Head of caudate nucleus (tissue), 42 donors: ENCODE measurements at places on chromosomes 3 and 15.

DNA sequence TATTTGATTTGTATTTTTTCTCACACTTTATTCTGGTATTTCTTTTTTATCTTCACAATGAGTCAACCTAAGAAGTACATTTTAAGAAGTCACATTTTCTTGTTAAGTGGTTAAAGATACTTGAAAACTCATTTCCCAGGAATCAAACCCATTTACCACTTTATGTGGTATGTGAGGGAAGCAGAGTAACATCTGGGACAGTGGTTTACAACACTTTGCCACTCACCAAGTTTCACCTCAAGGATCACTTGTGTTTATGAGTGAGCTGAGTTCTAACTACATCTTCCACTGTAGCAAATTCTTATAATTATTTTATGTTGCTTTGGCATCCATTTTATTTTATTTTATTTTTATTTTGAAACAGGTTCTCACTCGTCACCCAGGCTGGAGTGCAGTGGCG, 53.8 kb downstream of the IGSF11 start:
- DNase-seq: no peak

DNA sequence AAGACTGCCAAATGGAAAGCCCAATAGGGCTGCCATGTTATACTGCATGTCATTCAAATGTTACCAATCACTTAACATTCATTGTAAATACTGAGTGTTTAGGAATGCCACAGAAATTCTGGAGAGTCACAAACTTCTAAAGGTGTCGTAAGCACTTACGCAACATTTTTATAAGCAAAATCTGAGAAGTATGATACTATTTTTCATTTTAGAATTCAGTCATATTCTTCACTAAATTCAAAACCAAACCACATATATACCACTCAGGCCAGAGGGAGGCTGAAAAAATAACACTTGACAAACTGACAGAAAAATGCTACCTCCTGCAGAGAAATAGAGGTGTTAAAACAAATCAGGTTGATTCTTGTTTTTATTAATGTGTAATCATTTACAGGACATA, 89.8 kb downstream of the THBS1 start:
- no peak for DNase-seq

GRCh38 chr3:118267588-118267987, 767.1 kb downstream of the IGSF11 start:
- DNase-seq: no peak

DNA sequence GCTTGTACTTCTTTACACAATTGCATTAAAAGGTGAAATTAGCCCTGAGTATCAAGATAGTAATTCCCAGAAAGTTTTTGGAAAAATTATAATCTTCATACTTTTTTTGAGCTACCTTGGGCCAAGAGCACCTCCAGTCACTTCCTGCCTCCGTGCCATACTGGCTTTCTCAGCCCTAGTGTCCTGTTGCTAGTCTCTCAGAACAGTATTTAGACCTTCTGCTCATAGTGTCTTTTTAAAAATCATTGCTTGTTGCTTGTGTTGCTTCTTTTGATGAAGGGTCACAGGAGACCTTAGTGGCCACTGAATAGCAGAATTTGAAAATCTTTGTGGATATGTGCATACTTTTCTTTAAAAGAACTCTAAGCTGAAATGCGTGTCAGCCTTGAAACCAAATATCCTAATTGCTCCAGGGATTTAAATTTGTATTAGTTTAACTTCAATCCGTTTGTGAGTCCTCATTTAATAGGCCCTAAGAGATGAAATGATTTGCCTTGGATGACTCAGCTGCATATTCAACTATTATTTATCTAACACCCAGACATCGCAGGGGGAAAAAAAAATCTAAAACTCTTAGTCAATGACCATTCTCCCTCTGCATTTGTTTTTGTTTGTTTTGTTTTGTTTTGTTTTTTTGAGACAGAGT, 29.1 kb upstream of the LXN start:
- DNase-seq: no peak

DNA sequence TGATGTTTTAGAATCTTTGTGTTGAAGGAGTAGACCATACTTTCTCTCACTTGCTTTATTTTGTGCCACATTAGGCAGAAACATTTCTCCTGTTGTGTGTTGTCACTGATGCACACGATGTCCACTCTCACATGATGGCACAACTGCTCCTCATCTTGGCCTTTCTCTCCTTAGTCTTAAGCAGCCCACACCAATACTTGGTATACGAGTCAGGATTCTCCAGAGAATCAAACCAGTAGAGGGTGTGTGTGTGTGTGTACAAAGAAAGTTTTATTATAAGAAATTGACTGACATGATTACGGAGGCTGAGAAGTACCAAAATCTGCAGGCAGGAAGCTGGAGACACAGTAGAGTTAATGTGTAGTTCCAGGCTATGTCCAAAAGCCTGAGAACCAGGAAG, 187.1 kb downstream of the ALCAM start:
- no peak for DNase-seq

DNA sequence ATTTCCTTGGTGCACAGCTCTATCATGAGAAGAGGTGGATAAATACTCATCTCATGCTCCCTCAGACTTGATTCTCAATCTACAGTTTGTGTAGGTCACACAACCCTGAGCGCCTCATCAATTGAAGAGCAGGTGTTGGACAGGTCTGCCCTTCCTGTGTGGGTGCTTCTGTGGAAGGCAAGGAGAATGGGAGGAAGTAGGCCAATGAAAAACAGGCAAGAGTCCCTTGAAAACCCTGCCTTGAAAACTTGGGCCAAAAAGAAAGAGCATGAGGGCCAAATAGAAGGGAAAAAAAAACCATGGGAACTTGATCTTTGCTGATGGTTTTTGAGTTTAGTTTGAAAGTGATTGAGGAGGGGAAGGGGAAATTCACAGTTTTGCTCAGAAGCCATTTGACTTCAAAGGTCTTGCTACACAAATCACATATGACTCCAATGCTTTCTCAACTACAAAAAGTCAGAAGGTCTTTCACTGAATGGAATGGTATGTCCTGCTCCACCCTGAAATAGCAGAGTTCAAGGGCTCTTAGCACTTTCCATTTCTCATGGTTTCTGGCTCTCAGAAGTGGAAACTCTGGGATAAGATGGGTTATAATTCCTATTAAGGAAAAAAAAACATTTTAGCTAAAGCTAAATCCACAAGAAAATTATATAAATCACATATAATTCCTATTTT, 37.2 kb upstream of the TM4SF1 start:
- no peak for DNase-seq

GRCh38 chr3:187025254-187025655, 94.9 kb downstream of the ST6GAL1 start:
- DNase-seq: no peak

DNA sequence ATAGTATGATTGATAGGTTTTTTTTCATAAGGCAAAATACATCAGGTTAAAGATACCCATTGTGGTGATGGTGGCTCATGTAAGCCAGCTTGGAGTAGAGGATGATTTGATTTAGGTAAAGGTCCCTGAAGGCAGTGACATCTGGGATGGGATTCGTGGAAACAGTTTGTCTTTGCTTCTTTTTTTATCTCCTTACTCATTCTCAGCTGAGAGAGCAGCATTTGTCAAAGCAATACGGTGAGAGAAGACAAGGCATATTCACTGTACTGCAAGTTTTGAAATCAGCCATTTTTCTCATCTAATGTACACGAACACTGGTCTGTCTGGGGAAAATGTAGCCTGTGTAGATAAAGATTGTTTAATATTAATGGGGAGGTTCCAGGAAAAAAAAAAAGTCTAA, 749.1 kb downstream of the SQOR start:
- no peak for DNase-seq

GRCh38 chr3:169815590-169816150, 3.0 kb upstream of the LRRC34 start:
- no peak for DNase-seq

DNA sequence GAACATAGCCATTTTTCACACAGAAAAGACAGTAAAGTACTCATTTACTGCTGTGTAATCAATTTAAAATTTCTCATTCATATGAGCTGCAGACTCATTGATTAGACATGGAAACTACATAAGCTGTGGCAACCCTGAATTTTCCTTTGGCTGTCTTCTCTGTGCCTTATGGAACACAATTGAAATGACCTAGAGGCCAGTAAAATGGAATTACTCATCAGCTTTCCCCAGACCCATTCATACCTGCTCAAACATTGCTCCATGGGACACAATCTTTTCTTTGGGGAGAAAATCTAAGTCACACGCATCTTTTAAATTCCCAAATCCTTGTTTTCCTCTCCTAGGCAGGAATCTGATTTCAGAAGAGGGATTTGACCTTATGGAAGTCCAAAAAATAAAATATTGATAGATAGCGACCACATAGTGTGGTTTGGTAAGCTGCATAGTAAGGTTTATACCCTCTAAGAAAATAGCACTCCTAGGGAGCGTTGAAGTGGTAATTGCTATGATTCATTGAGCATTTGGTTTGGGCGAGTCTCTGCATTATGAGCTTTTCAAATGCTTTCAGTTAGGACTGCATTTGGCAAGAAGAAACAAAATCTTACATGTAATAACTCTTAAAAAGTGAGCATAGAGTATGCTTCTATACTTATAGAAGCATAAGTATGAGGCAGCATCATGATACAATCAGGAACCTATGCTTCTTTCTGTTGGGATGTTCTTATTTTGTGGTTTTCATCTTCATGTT, 243.4 kb upstream of the GADL1 start:
- DNase-seq: no peak

DNA sequence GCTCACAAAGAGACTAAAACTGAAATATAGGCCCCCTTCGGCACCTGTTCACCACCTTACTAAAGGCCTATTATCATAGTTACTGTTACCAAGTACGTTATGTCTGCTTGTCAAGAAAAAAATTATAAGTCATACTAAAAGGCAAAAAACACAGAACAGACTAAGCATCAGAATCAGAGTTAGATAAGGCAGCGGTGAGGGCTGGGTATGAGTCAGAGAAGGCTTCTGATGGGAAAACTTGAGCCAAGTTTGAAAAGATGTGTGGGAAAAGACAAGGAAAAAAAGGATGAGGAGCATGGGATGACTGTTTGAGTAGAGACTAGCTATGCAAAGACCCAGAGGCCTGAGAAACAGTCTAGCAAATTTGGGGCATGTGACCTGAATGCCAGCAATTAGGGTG, 387.2 kb upstream of the SGO1 start:
- no peak for DNase-seq

DNA sequence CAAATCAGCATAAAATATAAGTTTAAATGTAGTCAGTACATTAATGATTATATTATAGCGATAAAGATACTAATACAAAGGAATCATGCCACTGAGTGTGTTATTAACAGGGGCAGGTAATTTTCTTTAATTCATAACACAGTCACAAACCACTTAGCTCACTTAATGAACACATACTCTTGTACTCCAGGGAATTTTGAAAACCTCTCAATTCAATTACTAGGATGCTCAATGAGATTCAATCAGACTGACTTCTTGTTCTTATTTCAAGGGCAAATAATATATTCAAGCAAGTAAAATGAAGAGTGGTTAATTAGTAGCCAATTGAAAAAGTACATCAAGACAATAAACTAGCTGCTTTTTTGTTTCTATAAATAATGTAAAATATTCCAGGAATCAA, 5.8 kb upstream of the SUCNR1 start:
- DNase-seq: no peak

DNA sequence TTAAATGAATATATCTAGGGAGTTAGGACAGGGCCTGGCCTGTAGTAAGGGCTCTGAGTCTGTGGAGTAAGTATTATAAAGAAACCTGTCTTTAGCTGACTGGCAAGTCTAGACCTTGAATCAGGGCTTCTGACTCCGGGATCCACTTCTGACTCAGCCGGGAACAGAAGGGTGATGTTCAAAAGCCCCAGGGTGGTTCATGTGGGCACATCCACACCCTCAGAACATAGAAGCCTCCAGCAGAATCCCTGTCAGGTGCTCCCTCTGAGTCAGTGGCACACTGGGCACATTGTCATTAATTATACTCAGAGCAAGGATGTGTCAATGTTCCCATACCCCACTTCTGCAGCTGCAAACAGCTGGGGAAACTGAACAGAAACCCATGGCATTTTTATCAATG, 26.7 kb upstream of the SNRK start:
- DNase-seq: peak; percentile 80

DNA sequence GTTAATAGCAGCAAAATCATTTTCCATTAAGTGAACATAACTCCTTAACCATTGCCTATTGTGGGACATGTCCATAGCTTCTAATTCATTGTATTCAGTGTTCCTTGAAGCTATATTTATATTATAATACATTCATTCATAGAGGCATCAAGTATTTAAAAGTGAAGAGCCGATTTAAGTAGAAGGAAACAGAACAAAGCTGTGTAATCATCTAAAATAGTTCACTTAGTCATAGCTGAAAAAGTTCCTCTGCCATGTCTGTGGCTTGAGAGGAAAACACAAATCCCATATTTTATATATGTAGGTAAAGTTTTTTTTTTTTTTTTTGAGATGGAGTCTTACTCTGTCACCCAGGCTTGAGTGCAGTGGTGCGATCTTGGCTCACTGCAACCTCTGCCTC, 54.5 kb downstream of the TMEM108 start:
- no peak for DNase-seq

DNA sequence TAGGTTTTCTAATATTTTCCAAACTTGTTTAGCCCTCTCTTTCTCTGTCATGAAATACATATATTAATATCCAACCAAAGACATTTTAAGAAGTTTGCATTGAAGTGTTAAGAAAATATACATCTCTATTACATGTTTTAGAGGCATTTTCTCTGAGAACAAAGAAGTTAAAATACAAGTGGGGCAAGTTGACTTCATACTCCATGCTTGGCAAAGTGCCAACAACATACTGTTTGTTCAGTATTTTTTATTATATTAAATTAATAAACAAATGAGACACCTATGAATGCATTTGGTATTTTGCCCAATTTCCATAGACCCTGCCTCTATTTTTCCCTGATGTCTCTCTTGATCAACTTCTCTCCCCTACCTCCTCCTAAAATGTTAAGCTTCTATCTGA, 232.8 kb upstream of the MRPL3 start:
- no peak for DNase-seq

DNA sequence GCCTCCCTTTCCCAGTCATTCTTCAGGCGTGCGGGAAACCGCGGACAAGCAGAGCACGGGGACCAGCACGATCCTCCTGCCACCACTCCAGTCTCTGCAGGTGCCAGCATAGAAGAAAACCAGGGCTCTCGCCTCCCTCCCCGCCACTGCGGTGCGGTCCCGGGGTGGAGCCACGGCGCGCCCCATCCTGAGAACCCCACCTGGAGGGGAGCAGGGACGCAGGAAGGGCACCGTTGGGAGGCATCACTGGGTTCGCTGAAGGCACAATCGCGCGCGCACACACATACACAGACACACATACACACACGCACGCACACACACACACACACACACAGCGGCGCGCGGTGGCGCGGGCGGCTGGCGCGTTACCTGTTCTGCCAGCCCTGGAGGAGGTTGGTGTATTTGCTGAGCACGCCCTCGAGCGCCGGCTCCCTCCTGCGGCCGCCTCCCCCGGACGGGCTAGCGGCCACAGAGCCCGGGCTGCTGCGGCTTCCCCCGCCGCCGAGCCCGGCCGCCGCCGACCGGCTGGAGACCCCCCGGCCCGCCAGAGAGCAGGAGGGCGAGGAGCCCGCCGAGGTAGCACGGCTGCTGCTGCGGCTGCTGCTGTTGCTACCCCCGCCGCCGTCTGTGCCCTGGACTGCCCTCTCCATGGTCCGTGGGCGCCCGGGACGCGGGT, 394 bp downstream of the OSBPL10 start:
- peak; percentile 81 for DNase-seq
